Posterior vena cava (tissue), 2 donors: ENCODE measurements at places on chromosomes 1 and 21. TPM values are rescaled to one million over a fixed set of nuclear protein-coding genes. Genes with fewer than 3 reads are reported as not detected.

Gene PLOD1
- 70.0 TPM for total RNA-seq

- DNase-seq, result no peak
Observed at GRCh38 chr1:53683986-53684740, 54.8 kb downstream of the GLIS1 start.

Gene NGF
- total RNA-seq, result 5.1 TPM

GRCh38 chr1:198829944-198830343 lies 191.1 kb downstream of the PTPRC start:
- DNase-seq, result no peak

Gene RIIAD1
- total RNA-seq, result not detected

DNA sequence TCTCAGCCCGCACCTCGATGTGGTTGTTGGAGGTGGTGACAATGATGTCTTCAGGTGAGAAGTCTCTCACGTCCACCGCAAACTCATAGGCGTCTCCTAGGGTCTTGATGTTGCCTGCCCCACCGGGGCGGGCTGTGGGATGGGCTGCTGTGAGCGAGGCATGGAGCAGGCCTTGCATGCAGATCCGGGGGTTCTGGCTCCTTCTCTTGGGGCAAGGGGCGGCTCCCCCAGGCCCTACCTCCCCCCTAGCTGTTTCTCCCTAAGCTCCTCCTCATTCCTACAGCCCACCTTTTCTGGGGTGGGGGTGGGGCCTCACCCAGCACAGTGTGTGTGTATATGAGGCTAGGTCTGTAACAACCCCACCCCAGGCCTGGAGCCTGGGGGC lies 775 bp downstream of the HSPB7 start:
- no peak for DNase-seq

GRCh38 chr21:16536643-16537434 lies 807.1 kb downstream of the USP25 start:
- DNase-seq, result no peak

DNA sequence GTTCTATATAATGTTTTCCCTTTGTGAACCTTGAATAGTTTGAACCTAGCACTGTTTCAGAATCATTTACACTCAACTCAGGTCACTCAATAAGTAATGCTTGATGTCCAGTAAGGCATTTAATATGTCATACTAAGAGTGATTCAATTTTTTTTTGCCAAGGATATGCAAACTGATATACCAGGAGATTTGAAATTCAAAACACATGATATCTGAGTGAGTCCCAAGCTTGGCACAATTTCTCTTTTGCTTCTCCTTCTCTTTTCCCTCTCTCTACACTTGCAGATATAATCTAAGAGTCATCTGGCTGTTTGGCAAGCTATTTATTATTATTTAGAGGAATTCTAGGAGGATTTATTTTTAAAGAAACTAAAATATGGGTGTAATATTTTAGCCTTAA lies 61.6 kb upstream of the SPAG17 start:
- DNase-seq, result no peak

DNA sequence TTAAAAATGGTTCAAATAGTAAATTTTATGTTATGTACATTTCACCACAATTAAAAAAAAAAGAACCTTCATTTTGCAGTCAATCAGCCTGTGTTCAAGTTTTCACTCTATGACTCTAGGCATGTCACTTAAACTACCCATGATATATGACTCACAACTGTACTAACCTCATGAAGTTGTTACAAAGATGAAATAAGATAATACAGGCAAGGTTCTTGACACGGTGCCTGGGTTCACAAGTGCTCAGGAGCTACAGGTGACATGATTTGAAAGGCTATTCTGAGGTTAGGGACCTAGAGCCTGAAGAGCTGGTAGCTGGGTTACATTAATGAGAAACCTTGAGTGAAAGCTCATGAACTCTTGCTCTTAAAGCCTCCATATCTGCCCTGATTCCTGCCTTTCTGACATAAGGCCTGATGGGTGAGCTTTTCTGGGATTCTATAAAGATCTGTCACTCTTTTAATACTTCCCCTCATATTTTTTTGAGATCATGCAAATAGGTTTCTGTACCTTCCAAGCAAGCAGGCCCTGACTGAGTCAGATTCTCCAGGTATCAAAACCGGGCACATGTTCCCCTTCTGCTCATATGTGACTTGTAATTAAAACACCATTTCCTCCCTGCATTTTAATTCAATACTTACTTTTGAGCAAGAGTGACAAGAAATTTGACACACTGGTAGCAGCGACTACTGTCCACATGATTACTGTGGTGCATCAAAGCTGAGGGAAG lies 34.0 kb downstream of the PCSK9 start:
- DNase-seq, result no peak

DNA sequence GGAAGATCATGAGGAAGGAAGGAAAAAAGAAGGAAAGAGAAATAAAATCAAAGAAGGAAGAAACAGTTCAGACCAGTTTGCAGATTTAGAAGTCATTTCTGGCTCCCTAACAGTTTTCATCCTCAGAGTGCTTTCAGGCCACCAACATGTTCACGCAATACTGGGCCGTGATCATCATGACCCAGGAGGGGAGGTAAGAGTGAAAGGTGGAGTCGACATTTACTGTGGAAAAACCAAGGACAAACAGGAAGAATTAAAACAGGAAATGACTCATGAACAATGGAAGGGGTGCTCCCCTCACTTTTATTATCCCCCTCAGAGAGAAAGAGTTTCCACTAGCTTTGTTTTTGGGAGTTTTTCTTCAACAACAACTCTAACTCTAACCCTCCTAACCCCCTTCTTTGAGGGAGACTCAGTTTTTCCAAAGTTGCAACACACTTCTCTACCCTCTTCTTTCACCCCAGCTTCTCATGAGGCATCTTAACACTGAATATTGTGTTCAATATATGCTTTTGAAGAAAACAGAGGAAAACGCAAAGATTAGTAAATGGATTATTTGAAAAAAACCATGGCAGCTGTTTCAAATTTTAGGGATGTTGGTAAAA lies 60.4 kb downstream of the VANGL2 start:
- no peak for DNase-seq

Gene KRTAP6-2
- total RNA-seq, result not detected

DNA sequence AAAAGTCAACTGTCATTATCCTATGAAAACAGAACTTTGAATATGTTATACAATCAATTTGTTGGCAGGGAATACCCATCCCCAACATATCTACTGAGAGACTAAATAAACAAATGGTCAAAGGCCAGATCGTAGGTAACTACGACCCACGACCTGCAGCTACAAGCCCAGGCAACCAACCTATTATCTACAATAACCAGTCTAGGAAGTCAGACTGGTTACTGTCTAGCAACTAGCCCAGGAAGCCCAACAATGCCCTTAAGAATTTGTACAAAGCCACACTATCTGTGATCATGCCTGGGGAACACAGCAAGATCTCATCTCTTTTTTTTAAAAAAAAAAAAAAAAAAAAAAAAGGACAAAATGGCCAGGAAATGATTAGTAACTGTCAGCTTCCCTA lies 58.7 kb downstream of the SMYD3 start:
- DNase-seq, result no peak

GRCh38 chr1:65176591-65176990 lies 28.6 kb downstream of the AK4 start:
- no peak for DNase-seq

Gene TRIM17
- total RNA-seq, result 1.9 TPM

DNA sequence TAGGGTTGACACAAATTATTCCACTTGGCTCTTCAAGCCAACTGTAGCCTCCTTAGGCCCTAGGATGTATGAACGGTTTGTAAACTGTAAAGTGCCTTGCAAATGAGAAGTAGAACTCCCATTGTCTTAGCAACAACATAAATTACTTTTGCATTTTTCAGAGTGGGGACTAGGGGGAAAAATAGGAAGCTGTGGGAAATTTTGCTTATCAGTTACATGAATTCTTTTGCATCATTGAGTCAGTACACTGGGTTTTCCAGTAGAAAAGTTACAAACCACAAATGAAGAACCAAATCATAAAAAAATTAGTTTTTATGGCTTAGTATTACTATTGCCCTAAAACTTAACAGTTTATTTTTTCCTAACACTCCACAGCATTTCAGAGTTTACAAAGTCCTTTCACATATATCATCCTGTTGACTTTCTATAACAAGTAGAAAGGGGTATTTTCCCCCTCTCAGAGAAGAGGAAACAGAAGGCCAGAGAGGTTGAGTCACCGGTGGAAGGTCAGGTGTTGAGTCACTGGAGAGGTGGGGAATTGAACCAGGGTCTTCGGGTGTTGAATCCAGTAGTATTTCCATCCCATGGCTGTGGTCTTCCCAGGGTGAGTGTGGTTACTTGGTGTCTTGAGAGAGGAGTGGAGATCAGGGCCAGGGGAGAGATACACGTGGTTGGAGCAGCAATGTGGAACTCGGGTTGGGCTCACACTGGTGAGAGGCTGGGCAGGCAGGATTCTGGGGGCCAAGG lies 71.9 kb upstream of the USP24 start:
- no peak for DNase-seq

DNA sequence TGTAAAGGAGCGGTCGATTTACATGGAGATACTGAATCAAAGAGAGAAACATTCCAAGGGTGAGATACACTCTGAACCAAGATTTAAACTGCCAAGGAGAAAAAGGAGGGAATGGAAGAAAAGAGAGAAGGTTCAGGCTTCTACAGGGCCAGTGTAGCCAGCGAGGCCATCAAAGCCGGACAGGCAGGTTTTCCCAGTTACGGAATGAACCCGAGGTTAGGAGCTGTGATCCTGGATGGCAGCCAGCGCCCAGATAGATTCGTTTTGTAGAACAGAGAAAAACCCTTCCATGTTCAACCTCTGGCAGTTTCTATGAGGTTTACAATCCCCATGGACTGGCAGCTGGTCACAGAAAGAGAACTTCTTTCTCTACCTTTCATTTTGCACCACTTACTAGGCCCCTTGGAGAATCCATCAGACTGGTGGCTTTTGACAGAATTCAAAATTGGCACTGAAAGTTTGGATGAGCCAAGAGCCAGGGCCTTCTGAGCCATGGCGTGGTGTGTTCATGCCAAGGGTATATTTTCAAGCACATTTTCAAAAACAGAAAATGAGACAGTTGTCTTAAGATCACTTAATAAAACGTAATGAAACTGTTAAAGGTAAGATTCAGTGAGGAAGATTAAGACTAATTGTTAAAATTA lies 171.5 kb downstream of the RUNX1 start:
- DNase-seq, result no peak

Gene REN
- total RNA-seq, result not detected

- DNase-seq, result no peak
Observed at GRCh38 chr1:17140279-17140678, 21.0 kb upstream of the PADI2 start.

Gene C1orf94
- not detected for total RNA-seq

Gene TPTE
- total RNA-seq, result not detected

DNA sequence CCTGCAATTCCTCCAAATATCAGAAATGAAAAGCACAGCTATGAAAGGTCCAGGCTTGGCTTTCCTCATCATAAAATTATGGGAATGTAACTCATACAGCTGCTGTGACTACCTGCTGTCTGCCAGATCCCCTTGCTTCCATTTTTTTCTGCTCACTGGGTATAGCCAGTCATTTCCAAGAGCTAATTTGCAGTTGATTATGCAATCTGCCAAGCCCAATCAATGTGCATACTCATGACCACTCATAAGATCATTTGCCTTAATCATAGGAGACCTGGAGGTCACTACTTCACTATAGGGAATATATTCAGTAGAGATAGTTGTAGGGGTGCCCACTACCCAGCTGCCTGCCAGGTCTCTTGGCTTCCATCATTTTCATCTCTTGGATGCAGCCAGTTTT lies 417.7 kb upstream of the ZRANB2 start:
- DNase-seq, result no peak

DNA sequence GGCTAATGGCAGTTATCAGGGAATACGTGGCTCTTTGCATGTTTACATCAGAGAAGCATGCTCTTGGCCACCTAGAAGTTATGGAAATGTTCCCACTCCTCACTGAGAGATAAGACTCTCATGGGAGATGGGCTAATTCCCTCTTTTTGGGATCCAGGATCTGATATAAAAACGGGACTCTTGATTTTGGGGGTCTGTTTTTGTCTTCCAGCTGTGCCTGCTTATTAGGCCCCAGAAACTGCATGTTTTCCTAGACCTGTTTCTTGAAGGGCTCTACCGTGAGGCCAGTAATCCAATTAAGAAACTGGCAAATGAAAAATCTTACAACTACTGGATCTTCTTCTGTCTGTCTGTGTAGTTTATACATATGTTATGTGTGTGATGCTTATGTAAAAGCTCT lies 47.0 kb upstream of the PTCH2 start:
- DNase-seq, result no peak

DNA sequence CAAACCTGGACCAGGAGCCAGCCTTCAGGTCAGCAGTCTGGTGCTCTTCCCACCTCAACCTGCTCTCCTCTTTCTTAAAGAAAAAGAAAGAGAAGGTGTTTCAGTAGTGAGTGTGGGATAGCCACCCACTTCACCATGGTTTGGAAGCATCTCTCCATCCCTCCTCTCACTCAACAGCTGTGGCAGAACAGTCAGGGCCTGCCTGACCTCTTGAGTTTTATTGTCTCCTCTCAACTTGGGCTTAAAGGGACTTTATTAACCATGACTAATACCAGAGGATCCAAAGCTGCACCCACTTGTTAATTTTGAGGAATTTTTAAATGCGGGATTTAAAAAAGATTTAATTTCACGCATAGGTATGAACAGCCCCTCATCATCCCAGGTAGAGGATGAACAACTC lies 570 bp upstream of the VASH2 start:
- no peak for DNase-seq

Gene BRINP3
- total RNA-seq, result 0.28 TPM

DNA sequence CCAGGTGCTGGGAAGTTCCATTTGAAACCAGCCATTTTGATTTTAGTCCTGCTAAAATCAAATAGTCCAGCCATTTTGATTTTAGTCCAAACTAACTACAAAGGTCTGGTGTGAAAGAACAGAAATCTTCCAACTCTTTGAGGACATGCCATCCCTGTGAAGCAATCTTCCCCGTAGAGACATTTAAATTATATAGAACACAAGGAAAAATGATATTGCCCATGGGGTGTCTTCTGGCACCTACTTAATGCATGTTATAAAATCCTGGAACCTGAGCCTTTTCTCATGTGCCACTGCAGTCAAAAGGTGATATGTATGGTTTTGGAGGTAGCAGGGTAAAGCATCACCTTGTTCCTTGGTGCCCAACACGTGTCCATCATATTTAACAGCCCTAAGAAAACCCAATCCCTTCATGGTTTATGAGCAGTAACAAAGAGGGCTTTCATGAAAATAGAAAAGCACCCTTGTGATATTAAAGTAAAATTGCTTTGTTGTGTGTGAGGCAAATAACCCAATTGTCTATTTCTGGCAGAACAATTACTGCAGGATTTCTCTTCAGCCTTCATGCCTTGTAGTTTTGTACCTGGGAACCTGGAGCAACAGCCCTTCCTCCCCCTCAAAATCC lies 26.3 kb downstream of the ANGPTL7 start:
- no peak for DNase-seq
